ENCODE measurements at places on chromosomes 2 and 18.
A peak's percentile ranks its signal among the peaks of the same experiment; 100 is the strongest.

DNA sequence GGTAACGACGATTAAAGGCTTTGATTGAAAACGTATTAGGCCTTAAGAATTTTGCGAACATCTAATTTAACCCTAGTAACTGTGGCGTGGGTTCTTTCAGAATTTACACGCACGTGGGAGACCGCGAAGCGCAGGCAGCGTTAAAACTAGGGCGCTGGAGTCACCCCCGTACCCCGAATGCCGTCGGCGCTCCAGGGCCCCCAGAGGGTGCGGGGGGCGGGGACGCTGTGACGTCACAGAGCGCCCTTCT lies 673 bp upstream of the SMCHD1 start:
- DNase-seq, result peak; percentile 71

DNA sequence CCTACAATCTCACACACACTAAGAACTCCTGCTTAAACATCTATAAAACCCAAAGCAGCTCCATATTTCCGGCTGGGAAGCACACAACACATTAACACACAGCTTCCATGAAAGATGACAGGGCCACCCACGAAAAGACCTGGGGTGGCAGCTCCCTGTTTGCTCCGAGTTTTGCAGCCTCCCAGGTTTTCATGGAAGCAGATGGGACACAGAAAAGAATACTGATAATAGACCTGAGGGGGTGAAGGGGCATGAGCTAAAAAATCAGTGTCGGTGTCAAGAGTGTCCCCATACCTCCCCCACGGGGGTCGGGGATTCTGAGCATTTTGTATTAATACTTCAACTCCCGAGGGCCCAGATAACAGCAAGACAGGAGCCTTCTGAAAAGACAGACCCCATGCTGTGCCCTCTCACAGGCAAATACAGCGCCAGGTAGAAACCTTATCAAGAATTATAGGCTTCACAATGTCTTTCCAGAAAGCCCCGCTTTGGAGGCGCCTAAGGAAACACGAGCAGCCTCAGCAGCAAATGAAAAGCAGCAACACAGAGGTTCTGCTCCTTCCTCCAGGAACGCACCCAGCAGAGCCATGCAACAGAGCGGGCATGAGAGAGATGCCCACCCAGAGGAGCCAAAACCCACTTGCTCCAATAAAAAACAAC lies 50.5 kb downstream of the ZNF516 start:
- DNase-seq, result no peak

DNA sequence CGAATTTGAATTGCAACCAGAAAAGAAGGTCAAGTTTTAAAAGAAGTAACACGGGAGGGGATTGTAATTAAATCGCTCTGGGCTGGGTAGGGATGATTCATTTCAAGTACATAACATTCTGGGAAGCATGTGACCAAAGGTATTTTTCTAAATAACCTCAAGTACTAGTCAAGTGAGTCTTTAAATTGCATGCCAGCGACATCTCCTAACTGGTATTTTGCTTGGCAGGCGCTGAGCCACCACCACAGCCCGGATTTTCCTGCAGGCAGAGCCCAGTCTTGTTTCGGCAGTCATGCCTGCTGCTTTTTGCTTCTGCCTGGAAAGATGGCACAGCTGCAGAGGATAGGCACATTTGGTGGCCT lies 33.7 kb upstream of the NPAS2 start:
- DNase-seq, result no peak

DNA sequence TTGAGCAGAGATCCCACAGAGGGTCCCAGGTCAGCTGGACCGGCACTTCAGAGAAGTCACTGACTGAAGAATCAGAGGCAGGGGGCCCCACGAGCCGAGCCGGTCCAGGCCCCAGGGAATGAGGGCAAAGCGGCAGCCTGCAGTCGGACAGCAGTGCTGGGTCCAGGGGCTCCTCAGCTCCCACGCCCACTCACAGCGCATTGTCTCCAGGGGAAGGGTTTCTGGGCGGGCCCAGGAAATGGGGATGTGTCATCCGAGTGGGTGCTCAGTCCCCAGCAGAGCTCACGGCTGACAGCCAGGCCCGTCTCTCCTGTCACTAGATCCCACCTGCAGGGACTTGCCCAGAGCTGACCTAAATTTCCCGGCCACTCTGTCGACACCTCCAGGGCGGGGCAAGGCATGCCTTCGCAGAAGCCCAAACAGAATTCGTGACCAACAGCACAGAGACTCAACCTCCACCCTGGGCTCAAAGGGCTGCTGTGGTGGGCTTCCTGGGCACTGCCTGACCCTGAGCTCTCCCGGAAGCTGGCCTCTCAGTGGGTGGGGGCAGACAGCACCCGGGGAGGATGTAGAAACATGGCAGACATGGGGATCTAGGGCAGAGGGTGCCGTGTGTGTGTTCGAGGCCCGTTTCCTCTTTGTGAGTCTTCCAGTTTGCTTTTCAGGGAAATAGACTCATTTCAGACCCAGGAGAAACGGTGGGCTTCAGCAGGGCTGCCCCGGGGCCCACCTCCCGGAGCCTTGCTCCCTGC lies 42.1 kb upstream of the TAF1B start:
- DNase-seq, result peak; percentile 45

- no peak for DNase-seq
These were observed 1279.4 kb downstream of the LRP1B start for GRCh38 chr2:140851258-140851981.

DNA sequence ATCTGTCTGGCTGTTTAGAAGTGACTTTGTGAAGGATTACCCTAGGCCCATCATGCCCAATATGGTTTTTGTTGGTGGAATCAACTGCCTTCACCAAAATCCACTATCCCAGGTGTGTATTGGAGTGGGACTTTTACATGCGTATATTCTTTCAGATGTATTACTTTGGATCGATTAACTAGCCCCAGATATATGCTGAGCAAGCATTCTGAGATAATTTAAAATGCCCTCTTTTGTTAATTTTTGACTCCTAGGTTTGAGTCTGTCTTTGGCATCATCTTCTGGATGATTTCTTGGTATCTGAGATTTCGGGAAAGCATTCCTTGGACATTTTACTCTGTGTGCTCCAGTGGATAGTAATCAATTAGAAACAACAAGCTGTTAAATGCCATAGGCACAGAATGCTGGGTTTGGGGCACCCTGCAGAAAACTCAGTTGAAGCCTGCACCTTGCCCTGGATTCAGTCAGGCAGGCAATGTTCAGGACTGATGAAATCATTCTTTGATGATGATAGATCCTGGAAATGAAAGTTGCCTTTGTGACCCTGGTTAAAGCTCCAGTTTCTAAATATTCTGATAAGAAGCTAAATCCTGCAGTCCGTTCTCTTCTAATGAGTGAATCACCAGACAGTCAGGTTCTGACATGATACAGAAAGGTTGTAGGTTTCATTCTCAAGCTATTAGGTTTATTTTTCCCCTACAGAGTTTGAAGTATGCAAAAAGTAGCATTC lies 1.1 kb downstream of the UGT1A1 start:
- DNase-seq, result no peak

- no peak for DNase-seq
These were observed 52.2 kb downstream of the CRACDL start for GRCh38 chr2:98883780-98884211.

DNA sequence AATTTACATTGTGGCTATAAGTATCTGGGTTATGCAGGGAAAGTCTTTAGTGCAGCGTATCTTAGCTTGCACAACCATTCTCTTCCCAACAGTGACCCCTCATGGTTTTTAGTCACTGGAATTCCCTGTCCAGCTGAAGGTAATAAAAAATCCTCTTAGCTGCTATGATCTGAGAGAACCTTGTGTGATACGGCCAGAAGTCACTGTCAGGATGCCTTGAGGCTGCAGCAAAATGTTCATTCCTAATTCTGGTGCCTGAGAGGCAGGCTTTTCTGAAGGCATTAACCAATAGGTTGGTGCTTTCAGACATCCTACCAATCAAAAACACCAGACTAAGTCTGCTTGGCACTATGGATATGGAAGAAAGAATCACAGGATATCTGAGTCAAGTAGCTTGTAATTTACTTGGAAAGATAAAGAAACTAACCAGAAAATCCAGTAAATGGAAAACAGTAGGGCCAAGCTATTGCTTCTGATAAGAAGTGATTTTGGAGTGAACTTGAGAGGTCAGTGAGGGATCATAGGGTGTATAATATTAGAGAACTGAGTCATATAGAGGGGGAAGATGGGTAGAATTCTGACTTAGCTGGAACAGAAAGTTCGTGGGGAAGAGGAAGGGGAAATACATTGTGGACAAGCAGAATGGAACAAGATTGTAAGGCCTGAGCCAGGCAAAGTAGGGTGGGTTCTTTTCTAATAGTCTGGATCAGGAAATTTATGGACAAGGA lies 89.0 kb upstream of the SLC14A2 start:
- no peak for DNase-seq

DNA sequence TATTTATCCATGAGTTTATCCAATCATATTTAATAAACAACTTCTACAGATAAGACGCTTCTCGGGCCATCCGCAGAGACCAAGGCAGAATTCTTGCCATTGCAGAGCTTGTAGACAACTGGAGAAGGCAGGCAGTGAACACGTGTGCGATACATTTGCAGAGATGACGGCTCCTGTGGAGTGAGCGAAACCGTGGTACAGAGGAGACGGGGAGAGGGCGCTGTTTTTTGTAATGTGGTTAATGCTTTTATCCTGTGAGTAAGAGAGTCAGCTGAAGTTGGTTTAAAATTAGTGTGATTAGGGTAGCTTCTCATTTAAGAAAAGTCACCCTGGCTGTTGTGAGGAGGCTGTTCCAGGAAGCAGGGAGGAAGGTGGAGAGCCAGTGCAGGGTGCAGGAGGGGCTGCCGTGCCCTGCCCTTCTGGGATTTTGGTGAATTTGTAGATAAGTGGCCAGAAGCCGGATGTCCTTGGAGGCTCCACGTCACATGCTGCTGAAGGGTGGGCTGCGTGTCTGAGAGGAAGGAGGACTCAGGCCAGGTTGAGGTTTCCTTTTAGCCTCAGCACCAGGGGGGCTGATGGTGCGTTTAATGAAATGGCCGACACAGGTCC lies 151.4 kb downstream of the SNTG2 start:
- no peak for DNase-seq

DNA sequence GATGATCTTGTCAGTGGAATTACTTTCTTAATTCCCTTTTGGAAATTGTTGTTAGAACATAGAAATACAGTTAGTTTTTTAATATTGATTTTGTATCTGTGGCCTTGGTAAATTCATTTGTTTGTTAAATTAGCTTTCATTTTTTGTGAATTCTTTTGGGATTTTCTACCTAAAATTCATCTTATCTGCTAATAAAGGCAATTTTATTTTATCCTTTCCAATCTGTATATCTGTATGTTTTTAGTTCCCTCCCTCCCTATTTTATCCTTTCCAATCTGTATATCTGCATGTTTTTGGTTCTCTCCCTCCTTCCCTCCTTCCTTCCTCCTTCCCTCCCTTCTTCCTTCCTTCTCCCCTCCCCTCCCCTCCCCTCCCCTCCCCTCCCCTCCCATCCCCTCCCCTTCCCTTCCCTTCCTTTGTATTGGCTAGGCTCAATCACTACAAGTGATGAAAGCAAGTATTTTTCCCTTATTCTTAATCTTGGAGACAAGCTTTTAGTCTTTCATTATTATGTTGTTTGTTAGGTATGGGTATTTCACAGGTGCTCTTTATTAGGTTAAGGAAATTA lies 244.4 kb downstream of the ALK start:
- DNase-seq, result no peak

DNA sequence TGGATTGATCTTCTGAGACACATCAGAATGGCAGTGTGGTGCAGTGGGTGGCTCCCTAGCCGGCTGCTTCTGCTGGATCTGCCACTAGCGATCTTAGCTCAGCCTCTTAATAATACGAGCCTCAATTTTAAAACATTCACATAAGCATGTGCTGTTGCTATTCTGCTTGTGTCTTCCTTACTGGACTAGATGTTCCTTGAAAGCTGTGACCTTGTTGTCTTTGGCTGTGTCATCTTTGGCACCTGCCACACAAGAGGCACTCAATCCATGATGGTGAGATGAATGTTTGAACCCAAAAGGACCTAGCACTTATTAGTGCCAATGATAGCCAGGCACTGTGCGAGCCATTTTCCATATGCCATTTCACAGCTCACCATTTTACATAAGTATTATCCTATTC lies 393.0 kb downstream of the ALK start:
- DNase-seq, result no peak

DNA sequence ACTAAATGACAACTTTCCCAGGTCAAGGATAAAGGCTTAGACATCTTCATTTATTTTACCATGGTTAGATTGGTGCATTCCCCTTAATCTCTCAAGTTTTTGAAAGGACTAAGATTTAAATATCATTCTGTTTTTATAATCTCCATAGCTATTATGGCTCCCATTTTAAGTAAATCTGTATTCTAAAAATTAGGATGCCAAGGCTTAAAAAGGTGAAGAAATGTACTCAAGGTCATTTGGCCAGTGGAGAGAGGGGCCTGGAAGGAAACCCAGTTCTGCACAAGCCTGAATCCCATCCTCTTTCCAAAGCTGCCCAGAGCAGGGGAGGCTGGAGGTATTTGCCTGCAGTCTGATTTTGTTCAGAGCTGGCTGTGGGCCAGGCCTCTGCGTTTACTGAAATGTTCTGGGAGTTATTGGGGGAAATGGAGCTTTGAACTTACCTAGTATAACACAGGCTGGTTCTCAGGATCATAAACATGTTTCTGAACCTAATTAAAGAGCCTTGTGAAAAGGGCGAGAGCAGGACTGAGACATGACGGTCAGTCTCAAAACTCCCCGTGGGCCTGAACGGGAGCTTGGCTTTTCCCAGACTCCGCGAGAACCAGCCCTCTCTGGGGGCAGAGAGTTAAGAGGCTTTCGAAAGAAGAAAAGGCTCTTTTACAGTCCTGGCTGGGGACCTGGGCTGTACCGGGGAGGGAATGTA lies 85.6 kb downstream of the DDX1 start:
- DNase-seq, result no peak

GRCh38 chr2:235996419-235996818 lies 171.8 kb downstream of the GBX2 start:
- DNase-seq, result no peak

DNA sequence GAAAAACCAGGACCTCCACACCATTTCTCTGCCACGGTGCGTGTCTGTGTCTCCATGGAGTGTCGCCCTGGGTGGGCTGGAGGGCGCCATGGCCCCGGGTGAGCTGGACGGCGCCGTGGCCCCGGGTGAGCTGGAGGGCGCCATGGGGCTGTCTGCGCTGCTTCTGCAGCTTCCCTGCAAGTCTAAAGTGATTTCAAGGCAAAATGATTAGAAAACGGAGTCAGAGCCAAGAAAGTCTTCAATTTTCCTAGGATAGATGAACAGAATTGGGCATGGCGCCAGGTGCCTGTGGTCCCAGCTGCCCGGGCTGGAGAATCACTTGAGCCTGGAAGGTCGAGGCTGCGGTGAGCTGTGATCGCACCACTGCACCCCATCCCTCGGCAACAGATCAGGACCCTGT lies 27.7 kb upstream of the NFATC1 start:
- DNase-seq, result no peak

GRCh38 chr2:216888887-216889622 lies 29.2 kb upstream of the TNP1 start:
- no peak for DNase-seq

GRCh38 chr2:173986805-173987204 lies 21.6 kb upstream of the SP3 start:
- DNase-seq, result no peak

GRCh38 chr2:150063432-150063889 lies 424.0 kb downstream of the RND3 start:
- DNase-seq, result no peak

- no peak for DNase-seq
These were observed 40.9 kb upstream of the GPC1 start for GRCh38 chr2:240394549-240394948.
